GM18507 (cell line): ENCODE measurements at places on chromosomes 1 and 21.

DNA sequence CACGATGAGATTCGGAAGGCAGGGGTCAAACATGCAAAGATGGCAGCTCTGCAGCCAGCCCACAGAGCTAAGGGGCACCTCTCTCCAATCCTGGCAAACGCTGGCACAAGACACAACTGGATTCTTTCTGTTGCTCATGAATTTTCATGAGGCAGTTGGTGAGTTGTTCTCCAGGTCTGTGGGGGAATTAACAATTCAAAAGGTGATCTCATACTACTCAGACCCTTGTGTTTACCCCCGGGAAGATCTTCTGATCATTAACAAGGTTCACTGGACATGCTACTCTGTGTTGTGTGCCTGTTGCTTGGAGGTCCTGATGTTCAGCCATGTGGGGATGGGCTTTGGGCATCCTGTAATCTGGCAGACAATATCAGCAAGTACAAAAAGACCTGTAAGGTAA is 128.9 kb downstream of the HHAT start:
- DNase-seq, result no peak

GRCh38 chr1:32933742-32934322 is 30.8 kb downstream of the RNF19B start:
- DNase-seq, result no peak

- peak; percentile 20 for DNase-seq
Observed at GRCh38 chr1:51518586-51519047, 449 bp downstream of the EPS15 start.

- DNase-seq, result no peak
Observed at GRCh38 chr1:172411791-172412338, 8.6 kb upstream of the C1orf105 start.

- no peak for DNase-seq
Observed at GRCh38 chr1:21816602-21817302, 4.7 kb downstream of the LDLRAD2 start.

GRCh38 chr1:203627851-203628200 is 1.2 kb downstream of the ATP2B4 start:
- no peak for DNase-seq

DNA sequence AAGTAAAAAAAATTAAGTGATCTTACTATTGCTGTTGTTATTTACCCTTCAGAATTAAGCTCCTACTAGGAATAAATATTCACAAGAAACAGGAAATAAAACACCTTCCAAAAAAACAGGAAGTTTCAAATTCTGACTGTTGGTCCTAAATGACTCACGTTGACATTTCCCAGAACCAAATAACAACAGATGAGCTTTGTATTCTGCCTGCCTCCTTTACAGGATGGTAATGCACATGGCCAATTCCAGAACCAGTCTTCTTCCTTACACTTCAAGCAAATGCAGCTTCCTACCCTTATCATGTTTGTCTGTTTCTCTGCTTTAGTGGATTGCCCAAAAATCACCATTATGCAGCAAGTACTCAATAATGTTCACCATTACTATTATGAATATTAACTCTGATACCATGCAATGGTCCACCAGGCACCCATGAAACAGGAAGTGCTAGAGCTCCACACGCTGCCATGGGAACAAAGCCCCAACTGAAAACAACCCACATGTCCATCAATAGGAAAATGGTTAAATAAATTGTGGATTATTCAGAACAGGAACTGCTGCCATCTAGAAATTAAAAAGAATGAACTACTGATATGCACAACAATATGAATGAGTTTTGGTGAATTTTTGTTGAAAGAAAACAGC is 8.9 kb downstream of the CASP9 start:
- DNase-seq, result no peak

- no peak for DNase-seq
Observed at GRCh38 chr1:212727386-212728181, 27.9 kb upstream of the BATF3 start.

DNA sequence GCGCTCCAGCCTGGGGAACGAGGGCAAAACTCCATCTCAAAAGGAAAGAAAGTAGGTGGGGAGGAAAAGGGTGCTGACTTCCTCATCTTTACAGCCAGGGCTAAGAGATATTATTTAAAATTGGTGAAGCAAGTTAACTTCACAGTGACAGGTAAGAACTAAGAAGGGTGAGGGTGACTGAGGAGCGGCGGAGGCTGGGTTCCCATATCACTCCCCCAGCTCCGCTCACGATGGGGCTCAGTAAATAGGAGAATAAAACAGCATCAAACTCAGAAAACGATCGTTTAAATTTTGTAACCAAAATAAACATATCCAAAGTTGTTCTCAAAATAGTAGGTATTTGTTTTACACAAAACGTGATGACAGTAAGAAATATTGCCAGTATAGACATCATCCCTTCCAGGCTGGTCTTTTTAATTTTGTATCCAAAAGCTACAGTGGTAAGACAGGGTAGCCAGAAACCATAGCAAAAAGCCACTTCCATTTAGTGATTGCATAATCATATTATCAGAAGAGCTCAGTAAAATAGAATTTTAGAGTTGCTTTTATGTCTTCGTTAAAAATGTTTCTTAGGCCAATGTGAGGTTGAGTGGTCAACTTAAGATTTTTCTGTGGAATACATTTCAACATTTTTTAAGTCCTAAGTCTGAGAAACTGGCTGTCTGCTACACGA is 26.2 kb upstream of the ADARB1 start:
- DNase-seq, result no peak

GRCh38 chr21:36260030-36260787 is 59.8 kb upstream of the MORC3 start:
- peak; percentile 35 for DNase-seq

- DNase-seq, result no peak
Observed at GRCh38 chr1:213414346-213414745, 363.3 kb downstream of the RPS6KC1 start.

DNA sequence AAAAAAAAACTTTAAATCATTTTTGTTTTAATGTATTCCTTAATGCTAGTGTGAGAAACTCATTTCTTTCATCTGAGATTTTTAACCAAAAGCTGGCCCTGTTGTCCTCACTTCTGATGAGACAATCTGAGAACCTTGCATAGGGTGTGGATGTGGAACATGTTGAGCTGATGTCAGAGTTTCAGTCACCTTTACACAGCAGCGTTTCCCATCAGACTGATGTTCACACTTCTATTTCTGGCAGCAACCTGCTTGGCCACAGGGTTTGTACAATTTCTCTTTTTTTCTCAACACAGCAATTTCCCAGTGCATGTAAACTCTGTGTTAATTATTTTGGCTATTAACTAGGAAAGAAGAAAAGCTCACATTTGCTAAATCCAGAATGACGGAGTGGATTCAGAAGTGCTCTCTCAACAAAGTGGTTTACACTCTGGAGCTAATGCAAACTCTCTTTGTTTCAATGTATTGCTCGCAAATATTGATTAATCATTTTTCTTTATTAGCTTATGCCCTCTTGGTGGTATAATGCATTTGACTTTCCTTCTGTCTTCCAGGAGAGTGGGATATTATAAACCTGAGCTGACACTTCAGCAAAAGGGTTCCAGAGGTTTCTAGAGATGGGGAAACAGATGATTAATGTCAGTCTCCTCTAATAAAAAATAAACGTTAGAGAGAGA is 70.5 kb upstream of the HSPA13 start:
- DNase-seq, result peak; percentile 18

DNA sequence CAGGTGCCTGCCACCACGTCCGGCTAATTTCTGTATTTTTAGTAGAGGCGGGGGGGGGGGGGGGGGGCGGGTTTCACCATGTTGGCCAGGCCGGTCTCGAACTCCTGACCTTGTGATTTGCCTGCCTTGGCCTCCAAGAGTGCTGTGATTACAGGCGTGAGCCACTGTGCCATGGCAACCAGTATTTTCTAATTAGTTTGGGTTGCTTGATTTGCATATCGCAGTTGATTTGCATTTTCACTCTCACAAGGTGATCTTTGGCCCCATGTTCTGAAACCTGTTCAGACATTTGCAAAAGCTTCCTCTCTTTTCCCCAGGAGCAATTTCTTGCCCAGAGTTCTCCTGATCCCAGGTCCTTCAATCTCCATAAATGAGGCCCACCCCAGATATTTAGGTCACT is 1.7 kb downstream of the TOR3A start:
- no peak for DNase-seq

- DNase-seq, result no peak
Observed at GRCh38 chr1:221782477-221782876, 40.6 kb upstream of the DUSP10 start.

DNA sequence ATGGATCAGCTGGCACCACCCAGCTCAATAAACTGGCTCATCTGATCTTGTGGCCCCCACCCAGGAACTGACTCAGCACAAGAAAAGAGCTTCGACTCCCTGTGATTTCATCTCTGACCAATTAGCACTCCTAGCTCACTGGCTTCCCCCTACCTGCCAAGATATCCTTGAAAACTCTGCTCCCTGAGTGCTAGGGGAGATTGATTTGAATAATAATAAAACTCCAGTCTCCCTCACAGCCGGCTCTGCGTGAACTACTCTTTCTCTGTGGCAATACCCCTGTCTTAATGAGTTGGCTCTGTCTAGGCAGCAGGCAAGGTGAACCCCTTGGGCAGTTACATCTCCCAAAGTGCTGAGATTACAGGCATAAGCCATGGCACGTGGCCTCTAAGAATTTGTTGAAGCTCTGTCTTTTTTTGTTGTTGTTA is 11.8 kb upstream of the RHBDL2 start:
- no peak for DNase-seq

GRCh38 chr21:34994766-34995631 is 54.1 kb downstream of the RUNX1 start:
- DNase-seq, result no peak

DNA sequence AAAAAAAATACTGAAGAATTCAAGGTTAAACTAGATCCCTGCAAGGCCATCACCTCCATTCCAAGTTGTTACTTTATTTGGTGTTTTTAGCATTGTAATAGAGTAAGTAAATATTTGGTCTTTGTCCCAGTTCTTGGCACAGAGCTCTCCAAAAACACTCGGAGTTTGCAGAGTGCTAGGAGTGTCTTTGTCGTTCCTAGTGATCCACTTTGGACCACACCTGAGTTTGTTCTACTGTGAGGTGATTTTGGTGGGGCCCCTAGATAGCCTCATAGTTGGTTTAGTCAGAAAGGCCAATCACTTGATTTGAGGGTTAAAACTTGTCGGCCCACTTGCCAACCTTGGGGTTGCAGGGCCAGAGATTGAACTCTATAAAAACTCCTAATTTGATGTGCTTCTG is 25.6 kb downstream of the SYNC start:
- no peak for DNase-seq

GRCh38 chr1:160834945-160835565 is 27.6 kb downstream of the CD244 start:
- DNase-seq, result no peak

DNA sequence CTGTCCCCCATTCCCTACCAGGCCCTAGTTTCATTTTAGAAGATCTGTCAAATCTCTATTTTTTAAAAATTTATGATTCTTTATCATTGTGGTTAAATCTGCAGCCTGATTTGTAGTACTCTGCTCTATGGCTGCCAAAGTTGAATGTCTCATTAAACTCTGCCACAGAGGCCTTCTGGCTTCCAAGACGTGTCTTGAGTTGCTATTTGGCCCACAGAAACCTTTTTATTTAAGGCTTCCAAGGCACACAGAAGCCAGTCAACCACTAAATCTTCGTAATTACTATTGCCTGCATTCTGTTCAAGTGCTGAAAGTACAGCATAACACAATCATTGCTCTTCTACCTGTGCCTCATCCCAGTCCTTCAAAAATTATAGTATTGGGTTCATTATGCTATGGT is 971.0 kb downstream of the NCAM2 start:
- DNase-seq, result no peak

DNA sequence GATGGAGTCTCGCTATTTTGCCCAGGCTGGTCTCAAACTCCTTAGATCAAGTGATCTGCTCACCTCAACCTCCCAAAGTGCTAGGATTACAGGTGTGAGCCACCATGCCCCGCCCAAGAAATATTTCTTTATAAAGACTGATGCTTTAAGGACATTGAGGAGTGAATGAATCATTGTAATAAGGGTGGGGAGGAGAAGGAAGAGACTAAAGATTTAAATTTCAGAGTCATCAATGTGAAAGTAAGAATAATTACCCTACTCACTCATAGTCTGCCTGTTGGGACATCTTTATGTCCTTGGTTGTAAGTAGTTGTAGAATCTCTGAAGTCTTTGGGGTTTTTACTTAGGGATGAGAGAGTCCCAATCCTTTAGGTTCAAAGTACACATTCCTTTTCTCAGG is 7.3 kb downstream of the KDM1A start:
- no peak for DNase-seq

- DNase-seq, result no peak
Observed at GRCh38 chr1:80675454-80675853, 1125.3 kb upstream of the ADGRL2 start.

DNA sequence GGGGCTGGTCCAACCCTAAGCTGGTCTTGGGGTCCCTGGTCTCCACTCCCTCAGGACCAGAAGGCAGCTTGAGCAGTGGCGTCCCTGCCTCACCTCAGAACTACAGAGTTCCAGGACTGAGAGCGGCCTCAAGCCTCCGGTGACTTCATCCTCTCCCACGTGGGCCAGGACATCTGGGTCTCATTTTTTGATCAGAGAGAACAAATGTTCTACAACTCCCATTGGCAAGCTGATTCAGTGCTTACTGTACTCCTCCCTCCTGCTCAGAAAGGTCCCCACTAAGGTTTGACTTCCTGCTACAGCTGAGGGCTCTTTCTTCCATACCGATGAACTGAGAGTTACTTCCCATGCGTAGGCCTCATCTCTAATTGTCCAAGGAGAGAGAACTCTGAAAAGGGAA is 78.5 kb downstream of the PLXNA2 start:
- no peak for DNase-seq

- no peak for DNase-seq
Observed at GRCh38 chr1:223466151-223466550, 72.9 kb downstream of the CCDC185 start.

DNA sequence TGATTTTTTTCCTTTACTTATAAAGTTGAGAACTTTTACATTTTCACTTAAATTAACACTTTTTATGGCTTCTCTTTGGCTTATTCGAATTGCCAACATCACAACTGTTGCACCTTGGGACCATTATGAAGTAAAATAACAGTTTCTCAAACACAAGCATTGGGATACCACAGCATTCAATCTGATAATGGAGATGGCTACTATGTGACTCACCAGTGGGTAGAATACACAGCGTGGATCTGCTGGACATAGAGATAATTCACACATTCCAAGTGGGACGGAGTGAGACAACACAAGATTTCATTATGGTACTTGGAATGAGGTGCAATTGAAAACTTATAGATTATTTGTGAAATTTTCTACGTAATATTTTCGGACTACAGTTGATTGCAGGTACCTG is 68.0 kb downstream of the ADAMTS1 start:
- DNase-seq, result no peak

GRCh38 chr1:37475380-37476086 is 1.2 kb downstream of the ZC3H12A start:
- DNase-seq, result no peak

GRCh38 chr1:175003521-175003920 is 3.8 kb downstream of the CACYBP start:
- no peak for DNase-seq
